Pancreas (tissue), 10 donors: ENCODE measurements at places on chromosomes 2 and 18. TPM values are rescaled to one million over a fixed set of nuclear protein-coding genes. Genes with fewer than 3 reads are reported as not detected.

DNA sequence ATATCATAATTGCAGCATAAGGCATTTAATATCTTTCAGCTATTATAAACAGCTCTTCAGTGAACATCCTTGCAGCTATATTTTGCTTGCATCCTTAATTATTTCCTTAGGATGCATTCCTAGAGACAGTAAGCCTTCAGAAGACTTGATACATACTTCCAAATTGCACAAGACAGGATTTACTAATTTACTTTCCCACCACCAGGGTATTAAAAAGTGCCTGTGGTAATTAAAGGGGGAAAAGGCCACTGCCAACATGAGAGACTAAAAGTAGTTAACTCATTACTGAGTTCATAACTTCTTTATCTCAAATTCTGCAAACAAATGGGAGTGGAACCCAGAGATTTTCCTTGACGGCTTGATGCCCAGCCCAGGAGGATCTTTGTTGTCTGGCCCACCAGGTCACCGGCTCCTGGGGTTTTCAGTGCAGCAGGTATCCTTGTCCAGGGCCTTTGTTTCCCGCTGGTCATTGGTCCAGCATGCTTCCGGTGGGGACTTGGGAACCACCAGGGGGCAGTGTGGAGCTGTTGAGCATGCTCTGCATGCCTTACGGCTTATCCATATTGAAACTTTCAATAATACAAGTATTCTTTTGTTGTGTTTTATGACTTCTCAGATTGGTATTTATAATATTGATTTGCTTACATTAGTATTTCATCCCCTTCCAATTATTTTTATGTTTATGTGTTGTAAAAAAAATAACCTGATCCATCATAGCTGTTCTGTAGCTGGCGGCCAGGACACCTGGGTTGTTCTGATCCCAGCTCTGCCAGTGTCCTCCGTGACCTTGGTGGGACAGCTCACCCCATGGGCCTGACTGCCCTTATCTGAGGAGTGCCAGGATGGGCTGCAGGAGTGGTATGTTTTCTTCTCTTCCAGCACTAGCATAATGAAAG is 61.4 kb downstream of the TGOLN2 start:
- H3K4me1 ChIP-seq: no peaks in the 10 kb centered on the region
- no peak overlapping the region for H3K27ac ChIP-seq
- no peak overlapping the region for H3K4me3 ChIP-seq

- H3K36me3 ChIP-seq: no peaks in the 10 kb centered on the region
- H3K4me3 ChIP-seq: no peak overlapping the region
- DNase-seq: no peak
- no peaks in the 10 kb centered on the region for H3K27me3 ChIP-seq
- peaks cover 15% of the 10 kb centered on the region for H3K4me1 ChIP-seq
Observed at GRCh38 chr2:108571286-108571685, 37.0 kb downstream of the LIMS1 start.

GRCh38 chr2:168814939-168815907 is 12.8 kb downstream of the NOSTRIN start:
- H3K36me3 ChIP-seq: no peaks in the 10 kb centered on the region
- H3K4me3 ChIP-seq: no peak overlapping the region
- H3K4me1 ChIP-seq: peaks cover 21% of the 10 kb centered on the region
- no peak for DNase-seq

DNA sequence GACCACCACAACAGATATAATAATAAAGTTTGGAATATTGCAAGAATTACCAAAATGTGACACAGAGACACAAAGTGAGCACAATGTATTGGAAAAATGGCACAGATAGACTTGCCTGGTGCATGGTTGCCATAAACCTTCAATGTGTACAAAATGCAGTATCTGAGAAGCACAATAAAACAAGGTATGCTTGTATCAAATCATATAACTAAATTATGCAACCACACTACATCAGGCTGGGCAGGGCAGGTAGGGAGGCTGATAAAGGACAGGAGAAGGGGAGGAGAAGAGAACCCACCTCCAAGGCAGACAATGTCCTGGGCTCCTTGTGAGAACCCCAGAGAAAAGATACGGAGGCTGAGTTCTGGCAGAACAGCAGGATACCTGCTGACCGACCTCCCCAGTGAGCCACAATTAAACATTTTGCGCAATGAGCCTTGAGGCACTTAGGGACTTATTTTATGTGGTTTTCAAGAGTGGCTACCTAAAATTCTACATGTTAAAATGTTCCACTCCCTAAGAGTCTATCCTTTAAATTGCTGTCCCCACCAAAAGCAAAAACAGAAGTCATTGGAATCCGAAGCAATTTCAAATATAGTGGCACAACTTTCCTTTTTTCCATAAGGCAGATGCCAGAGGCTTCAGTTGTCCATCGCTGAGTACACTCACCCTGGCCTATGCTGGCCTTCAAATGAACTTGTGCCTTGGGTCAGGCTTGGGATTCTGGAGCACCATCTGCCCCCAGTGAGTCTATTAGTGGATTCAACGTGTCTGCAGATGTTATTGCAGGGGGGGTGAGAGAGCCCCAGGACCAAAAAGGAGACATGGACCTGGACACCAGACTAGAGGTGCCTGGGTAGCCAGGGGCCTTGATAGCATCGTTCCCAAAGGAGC is 16.8 kb downstream of the WDFY1 start:
- DNase-seq: no peak
- H3K36me3 ChIP-seq: no peaks in the 10 kb centered on the region
- no peak overlapping the region for H3K4me3 ChIP-seq
- H3K4me1 ChIP-seq: peaks cover 17% of the 10 kb centered on the region

GRCh38 chr2:170362871-170363631 is 185.1 kb downstream of the MYO3B start:
- H3K27me3 ChIP-seq: peaks cover 4% of the 10 kb centered on the region
- no peaks in the 10 kb centered on the region for H3K36me3 ChIP-seq
- H3K4me1 ChIP-seq: no peaks in the 10 kb centered on the region
- no peak overlapping the region for H3K27ac ChIP-seq
- H3K4me3 ChIP-seq: no peak overlapping the region
- DNase-seq: no peak

DNA sequence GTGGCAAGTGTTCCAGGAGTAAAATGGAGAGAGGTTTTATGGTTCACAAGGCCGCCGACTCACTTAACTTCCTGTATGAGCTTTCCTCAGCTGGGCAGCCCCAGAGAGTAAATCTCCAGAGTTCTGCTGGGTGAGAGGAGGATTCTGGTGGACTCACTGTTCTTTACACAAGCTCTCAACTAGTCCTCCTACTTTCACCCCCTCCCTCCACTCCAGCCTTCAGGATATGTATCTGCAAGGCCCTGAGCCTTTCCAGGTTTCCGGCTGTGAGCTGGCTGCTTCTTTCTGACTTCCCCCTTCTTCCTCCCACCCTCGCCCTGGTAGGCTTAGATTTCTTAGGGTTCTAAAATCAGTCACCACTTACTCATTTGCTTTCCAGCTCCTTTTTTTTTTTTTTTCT is 34.0 kb downstream of the EML6 start:
- DNase-seq: no peak
- no peaks in the 10 kb centered on the region for H3K36me3 ChIP-seq
- H3K27ac ChIP-seq: no peak overlapping the region
- no peak overlapping the region for H3K4me3 ChIP-seq

Gene MARCHF4
- 4.1 TPM for polyA plus RNA-seq

Gene TEKT4
- polyA plus RNA-seq: not detected

Gene SP5
- 0.96 TPM for polyA plus RNA-seq
